ENCODE measurements at places on chromosomes 1 and 21.

DNA sequence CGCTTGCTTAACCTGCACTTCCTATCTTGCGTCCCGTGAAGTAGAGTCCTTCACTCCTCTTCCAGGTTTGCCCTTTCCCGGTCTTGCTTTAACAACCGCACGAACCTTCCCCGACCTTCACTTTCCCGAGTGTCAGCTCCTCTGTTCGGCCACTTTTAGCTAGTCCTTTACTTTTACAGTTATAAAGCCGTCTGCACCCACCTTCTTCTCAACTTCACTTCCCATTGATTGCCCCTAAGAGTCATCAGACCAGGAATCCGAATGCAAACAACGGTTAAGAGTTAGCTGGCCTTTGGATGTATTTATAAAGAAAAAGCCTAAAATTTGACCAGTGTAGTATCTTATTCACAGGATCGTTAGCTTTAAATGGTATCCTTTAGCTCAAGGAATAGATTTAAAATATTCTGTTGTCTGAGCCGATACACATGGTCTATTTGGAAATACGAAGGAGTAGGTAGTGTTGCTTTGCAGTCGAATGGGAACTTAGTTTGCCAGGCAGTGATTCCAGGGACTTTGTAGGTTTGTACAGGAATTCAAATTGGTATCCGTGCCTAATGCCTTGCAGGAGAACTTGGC, 1.4 kb downstream of the PPP2R5A start:
- no peak for DNase-seq

DNA sequence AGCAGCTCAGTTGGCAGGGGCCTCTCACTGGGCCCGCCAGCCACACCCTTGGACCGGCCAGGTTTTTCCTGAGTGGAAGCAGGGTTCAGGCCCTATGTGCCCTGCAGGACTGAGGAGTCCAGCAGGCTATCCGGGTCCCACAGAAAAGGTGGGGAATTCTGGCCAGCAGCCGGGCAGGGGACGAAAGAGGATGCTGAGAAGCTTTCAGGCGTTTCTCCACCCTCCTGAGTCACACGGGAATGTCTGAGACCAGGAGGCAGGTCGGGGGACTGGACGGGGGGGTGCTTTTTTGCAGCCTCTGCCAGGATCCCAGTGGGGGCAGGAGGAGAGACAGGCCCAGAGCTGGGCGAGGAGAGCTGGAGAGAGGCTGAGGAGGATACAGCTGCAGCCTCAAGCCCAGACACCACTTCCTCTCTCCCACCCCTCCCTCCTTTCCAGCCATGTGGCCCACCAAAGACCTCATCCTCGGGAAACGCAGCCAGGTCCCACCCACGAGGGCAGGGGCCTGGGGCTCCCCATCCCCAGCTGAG, 105.4 kb downstream of the SPSB1 start:
- no peak for DNase-seq

DNA sequence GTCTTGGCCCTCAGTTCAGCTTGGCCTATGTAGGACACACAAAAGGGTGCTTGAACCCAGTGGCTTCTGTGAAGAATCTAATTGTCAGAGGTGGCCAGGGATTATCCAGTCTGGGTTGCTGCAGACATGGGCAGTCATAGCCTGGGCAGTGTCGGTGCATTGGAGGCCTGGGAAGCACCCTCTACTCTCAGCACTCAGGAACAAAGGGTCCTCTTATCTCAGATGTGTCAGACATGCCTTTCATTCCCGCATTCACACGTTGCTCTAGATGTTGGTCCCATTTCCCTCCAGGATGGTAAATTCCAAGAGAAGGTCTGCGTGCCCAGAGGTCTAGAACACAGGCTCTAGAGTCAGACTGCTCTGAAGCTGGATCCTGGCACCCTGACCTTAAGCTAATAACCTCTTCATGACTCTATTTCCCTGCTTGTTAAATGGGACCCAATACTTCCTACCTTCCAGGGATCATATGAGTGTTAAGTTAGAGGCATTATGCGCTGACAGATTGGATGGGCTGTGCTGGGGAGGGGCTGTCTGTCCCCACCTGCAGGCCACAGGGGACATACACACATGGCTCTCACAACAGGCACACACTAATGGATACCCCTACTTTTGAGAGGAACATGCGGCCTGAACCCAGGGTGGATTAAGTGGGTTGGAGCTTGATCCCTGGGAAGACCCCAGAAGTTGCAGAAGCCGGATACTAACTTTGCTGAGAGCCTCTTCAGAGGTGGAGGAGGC, 16.5 kb upstream of the EDN2 start:
- DNase-seq: no peak

DNA sequence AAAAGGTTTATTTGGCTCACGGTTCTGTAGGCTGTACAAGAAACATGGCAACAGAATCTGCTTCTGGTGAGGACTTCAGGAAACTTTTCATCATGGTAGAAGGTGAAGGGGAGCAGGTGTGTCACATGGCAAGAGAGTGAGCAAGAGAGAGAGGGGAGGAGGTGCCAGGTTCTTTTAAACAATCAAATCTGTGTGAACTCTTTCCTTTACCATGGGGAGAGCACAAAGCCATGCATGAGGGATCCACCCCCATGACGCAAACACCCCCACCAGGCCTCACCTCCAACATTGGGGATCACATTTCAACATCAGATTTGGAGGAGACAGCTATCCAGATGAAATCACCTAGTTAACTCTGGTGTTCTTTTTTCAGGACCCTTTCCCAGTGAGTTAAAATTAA, 103.6 kb downstream of the GALNT2 start:
- no peak for DNase-seq

GRCh38 chr1:15153842-15154479, 414 bp downstream of the TMEM51 start:
- peak; percentile 29 for DNase-seq

- DNase-seq: no peak
These were observed 10.7 kb upstream of the OTUD7B start for GRCh38 chr1:150021191-150021694.

DNA sequence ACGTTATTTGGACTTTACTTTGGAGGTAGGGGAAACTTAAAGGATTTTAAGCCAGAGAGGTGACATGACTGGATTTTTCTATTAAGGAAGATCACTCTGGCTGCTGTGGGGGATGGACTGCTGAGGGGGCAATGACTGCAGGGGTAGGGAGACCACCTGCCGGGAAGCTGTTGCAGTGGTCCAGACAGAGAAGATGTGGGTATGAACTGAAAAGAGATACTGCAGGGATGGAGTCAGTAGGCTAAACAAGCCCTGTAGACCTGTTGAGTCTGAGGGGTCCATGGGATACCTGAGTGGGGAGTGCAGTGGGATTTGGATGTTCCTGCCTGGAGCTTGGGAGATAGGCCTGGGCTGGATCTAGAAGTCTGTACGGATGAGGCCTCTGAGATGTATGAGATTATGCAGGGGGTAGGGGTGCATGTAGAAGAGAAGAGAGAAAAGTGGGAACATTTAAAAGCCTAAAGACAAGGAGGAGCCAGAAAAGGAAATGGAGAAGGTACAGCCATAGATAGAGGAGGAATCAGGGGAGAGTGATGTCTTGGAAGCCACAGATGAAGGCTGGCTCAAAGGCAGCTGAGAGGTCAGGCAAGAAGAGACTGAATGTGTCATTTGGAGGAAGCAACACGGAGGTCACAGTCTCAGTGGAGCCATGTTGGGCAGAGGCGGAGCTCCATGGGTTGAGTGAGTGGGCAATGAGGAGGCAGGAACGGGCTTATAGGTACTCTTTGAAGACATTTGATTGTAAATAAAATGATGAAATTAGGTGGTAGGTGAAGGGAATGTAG, 25.9 kb upstream of the KCNA2 start:
- no peak for DNase-seq

- no peak for DNase-seq
These were observed 6.2 kb downstream of the DISP3 start for GRCh38 chr1:11485191-11485590.

GRCh38 chr1:25572708-25573590, 29.5 kb downstream of the LDLRAP1 start:
- DNase-seq: peak; percentile 56

DNA sequence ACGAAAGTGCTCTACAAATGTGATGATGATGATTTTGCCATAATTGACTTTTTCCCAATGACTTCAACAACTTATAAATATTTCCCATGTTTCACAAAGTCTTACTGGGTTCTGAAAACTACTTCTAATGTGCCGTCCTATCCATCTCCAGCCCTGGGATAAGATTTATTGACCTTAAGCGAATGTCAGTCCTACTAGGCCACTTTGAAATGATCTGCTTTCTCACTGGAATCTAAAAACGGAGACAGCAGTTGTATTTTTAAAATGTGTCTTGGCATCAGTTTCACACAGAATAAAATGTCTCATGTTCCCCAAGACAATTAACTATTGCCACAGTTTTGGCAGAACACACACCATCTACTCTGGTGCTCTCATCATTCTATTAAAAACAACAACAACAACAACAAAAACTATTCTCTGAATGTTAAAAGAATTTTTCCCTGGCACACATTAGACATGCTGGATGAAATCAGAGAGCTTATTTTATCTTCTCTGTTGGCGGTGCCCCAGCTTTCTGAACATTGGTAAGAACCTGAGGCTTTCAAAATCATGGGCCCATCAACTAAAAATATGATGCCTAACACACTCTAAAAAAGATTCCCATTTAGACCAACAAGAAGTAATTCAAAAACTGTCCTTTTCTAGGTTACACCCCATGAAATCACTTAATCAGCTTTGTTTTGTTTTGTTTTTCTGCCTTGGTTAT, 23.1 kb upstream of the DNASE2B start:
- DNase-seq: no peak

DNA sequence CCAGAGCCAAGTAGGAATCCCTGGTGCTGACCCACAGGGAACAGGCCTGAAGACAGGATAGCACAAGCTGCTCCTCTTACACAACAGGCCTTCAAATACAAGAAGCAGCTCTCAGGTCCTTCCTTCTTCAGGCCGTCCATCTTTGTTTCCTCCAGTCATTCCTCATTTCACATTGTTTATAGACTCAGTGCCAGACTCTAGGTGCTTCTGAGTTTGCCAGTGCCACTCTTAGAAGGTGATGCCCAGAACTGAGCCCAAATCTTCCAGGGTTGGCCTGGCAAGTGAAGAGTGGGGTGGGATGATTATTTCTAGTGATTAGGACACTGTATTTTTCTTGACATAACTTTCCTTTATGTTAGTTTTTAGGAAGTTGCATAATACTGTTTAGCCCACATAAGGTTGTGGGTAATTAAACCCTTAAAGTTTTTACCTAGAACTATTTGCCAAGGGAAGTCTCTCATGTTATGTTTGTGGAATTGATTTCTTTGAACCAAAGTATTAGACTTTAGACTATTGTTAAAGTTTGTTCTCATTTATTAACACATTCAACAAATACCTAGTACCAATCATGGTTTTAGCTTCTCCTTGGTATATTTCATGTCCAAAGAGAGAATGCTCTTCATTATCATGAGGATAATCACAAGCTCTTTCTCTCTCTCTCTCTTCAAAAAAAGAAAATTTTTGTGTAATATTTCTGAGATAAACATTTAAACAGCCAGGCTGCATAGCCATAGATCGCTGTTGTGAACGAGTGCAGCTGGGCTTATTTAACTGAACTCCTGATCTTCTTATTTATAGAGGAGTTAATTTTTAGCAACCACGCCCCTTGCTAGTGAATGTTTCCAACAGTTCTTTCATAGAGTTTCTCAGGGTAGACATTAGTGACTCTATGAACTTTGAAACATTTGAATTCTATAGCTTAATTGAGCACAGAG, 47.7 kb downstream of the PGM1 start:
- no peak for DNase-seq

DNA sequence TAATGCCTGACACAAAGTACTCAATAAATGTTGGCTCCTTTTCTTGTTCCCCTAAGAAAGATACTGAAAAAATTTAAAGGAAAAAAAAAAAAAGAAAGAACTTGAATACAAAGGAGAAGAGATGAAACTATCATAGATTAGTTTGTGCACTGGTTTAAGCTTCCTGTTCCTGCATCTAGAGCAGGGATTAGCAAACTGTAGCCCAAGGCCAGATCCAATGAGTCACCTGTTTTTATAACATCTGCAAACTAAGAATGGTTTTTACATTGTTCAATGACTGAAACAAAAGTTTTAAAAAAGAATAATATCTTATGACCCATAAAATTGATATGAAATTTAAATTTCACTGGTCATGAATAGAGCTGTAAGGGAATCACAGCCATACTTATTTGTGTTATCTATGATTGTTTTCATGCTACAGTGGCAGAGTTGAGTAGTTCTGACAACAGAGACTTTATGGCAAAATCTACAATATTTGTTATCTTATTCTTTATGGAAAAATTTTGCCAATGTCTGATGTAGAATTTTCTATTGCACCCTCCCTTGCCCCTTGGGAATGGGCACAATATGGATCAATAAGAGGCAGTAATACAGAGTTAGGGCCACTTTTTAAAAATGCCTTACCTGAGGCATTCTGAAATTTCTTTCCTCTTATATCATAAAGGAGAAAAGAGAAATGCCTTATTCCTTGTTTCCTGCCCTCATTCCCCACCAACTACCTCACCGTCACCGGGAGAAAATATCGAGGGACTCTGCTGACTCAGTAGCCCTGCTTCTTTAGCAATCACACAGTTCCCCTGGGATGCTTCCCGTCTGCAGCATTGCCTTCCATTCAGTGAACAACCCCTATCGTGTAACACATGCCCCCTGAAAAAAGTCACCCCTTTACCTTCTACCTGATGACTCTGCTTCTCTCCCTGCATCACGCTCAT, 50.6 kb downstream of the WDR64 start:
- DNase-seq: no peak

- DNase-seq: peak; percentile 16
These were observed 48.0 kb downstream of the TOR3A start for GRCh38 chr1:179129702-179130473.

- DNase-seq: no peak
These were observed 24.9 kb downstream of the GDAP2 start for GRCh38 chr1:117904485-117904884.

GRCh38 chr1:21774835-21775549, 8.0 kb downstream of the USP48 start:
- no peak for DNase-seq

GRCh38 chr1:203944651-203945404, 83.4 kb downstream of the SNRPE start:
- DNase-seq: no peak

DNA sequence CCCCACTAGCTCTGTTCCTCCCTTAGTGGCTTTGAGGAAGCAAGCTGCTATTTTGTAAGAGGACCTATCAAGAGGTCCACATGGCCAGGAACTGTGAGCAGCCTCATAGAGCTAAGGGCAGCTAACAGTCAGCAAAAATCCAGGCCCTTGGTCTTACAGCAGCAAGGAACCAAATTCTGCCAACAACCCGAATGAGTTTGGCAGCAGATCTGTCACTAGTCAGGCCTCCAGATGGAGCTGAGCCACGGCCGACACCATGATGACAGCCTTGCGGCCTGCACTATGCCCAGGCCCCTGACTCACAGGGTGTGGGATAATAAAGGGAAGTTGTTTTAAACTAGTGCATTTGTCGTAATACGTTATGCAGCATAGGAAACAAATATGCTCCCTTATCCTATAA, 28.0 kb upstream of the H3-3A start:
- DNase-seq: no peak

GRCh38 chr1:27623327-27624212, 11.4 kb downstream of the FGR start:
- DNase-seq: no peak

- no peak for DNase-seq
These were observed 5.2 kb downstream of the TAS1R1 start for GRCh38 chr1:6560267-6560666.

GRCh38 chr1:196651637-196652215, at the start of gene CFH:
Gene CFH, plus strand, starts transcription at chr1:196652043. Its CDS starts 75 bp downstream, at chr1:196652118.
- no peak for DNase-seq

GRCh38 chr1:39898648-39899603, 2.8 kb downstream of the MYCL start:
- DNase-seq: no peak
